ENCODE measurements at places on chromosomes 11 and 22.
A peak's percentile ranks its signal among the peaks of the same experiment; 100 is the strongest.

DNA sequence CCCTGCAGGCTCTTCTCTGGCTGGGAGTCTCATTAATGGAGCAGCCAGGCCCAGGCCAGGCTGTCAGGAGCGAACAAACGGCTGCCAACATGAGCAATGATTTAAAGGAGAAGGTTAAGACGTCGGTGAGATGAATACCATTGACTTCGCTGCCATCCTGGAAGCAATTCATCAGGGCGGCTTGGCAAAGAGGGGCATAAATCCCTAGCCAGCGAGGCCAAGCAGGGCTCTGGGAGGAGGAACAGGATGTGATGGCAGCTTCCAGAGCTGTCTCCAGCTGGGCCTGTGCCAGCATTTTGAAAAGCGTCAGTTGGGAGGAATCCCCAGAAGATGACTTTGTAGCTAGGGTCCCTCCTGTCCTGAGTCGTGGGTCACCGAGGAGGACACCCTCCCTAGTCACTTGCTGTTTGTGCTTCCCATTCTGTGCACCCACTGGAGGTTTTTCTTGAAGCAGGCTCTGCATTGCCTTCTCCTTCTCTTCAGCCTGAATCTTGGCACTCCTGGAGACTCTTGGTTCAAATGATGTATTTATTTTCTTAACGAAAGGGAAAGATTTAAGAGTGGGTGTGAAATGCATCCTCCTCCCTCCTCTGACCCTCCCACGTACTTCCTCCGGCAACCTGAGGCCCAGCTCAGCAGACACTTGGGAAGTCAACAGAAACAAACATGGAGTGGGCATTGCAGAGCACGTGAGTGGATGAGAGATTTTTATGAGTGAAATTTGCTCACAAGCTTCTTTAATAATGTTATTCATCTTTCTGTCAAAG, 476.3 kb upstream of the CADM1 start:
- no peak for DNase-seq

GRCh38 chr22:48054596-48054995, 1292.1 kb downstream of the TBC1D22A start:
- DNase-seq = no peak

GRCh38 chr11:1228921-1229451, 6.1 kb downstream of the MUC5B start:
- DNase-seq = no peak

GRCh38 chr22:36770513-36771231, 5.2 kb downstream of the IFT27 start:
- no peak for DNase-seq

- no peak for DNase-seq
Measured at GRCh38 chr11:92886243-92886905, 83.1 kb upstream of the MTNR1B start.

GRCh38 chr22:19419464-19420178, 11.9 kb downstream of the HIRA start:
- DNase-seq = no peak

DNA sequence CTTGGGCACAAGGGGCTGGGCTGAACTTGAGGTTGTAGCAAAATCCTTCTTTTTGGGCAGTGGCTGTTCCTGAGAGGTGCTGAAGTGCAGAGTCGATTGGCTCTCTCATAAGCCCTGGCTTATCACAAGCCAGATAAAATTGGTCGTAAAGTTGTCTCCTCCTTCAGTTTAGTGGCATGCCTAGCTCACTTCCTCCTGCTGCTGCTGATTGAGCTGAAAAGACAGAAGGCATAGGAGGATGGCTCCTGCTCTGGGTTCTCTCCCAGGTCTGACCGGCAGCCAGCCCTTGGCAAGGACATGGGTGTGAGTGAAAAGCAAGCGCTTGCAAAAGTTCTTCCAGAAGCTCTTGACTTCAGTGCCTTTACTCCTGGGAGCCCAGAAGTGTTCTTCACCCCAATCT, 83.9 kb downstream of the LDLRAD3 start:
- no peak for DNase-seq

DNA sequence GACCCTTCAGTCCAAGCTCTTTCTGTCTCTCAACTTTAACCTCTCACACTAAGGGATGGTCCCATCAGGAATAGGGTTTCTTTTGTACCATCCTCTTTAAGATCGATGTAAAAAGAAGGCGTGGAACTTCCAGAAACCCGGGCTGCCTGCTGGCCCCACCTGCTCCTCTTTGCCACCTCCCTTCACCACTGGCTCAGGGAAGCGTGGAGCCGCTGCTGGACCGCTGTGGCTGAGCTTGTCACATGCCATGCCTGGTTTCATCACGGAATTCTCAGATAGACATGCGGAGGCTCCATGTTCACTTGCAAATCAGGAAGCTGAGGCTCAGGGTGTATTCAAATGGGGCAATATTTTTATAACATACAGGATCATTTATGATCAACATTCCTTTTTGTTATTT, 399.7 kb downstream of the BRD1 start:
- DNase-seq = no peak

DNA sequence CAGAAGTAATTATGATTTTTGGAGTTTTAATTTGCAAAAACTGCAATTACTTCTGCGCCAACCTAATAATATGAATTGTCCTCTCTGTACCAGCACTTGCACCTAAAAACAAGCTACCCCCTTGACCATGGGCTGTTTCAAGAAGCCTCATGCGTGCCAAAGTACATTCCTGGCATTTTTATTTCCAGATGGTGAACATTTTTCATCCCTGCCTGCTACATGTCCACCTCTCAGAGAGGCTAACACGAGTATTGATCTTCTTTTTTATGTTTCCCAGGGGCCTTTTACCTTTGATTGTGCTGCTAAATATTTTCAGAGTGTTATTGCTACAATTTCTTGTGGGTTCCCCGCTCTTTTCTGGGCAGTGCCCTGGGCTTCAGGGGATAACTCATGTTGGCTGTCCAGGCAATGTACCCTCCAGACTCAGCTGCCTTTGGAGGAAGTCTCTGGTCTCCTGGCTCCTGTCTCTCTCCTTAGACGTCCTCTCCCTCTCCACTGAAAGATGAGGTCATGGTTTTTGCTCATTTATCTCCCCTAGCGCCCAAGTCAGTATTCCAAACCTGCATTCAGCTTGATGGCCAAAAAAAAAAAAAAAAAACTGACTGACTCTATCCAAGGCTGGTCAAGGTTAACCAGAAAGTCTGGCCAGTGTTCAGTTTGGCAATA, 86.2 kb upstream of the ASPHD2 start:
- DNase-seq = no peak

DNA sequence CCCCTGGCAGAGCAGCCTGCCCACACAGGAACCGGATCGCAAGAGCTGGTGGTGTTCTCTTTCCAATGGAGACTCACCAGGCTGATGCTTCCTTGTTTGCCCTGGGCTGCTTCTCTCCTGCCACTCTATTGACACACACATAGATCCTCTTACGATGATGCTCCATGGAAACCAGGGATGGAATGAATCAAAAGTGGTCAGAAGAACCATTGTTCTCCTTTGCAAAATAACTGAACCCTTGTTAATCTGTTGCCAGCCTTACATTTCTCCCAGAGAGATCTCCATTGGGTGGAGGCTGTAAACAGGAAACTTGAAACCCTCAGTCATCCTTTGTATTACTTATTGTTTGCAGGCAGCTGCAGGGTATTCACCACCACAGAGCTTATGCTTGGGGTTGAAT, 24.6 kb upstream of the LDLRAD3 start:
- DNase-seq = peak; percentile 40

GRCh38 chr22:44883011-44883421, 126.8 kb downstream of the PHF21B start:
- DNase-seq = no peak

DNA sequence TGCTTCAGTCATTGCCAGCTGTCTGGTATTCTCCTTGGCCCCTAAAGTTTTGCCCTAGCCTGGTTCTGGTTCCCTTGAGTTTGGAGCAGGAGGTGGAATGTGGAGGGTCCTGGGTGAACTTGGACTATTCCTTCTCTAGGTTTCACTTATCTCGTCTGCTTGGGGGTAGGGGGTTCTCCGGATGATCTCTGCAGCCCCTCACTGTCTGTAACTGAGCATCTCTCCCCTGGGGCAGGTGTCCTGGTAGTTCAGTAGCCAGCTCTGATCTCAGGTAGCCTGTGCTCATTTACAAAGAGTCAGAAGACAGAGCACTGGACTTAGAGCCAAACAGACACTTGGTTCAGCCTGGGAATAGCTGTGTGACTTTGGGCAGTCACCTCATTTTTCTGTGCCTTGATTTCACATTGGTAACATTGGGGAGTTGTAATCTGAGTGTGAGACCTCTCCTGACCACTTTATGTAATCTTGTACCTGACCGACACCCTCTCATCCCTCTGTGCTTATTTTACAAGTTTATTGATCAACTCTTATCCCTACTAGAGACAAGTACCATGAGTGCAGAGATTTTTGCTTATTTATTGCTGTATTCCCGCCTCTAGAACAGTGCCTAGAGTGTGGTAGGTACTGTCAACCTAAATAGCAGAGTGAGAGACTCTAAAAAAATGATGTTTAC, 804 bp downstream of the CCDC134 start:
- DNase-seq = no peak

- peak; percentile 29 for DNase-seq
Measured at GRCh38 chr11:64165842-64166635, at the start of gene MACROD1. TSS of gene MACROD1 (minus strand) at chr11:64166113. CDS start at chr11:64165994, 119 bp downstream.

- no peak for DNase-seq
Measured at GRCh38 chr11:559712-560304, 730 bp downstream of the LMNTD2 start.

DNA sequence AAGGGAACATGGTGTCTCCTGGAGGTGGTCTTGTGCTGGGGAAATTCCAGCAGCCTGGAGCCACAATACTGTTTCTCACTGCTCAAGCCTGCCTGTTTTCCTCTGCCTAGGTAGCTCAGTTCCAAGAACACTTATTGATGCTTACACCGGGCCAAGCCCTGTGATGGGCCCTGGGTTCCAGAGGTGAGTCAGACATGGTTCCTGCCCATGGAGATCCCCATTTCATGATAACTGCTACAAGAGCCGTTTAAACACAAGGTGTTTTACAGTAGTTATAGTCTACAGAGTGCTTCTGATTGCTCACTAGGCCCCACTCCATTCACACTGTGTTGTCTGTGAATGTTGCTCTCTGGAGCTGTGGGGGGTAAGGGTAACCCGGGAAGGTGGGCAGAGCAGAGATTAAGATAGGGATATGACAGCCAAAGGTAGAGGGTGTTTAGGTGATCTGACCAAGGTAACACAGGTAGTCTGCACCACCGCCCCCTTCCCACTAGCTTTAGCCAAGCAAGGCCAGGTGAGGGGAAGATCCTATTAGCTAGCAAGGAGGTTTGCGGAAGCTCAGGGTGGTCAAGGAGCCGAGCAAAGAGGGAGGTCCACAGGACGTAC, 696 bp upstream of the MICAL2 start:
- DNase-seq = no peak

DNA sequence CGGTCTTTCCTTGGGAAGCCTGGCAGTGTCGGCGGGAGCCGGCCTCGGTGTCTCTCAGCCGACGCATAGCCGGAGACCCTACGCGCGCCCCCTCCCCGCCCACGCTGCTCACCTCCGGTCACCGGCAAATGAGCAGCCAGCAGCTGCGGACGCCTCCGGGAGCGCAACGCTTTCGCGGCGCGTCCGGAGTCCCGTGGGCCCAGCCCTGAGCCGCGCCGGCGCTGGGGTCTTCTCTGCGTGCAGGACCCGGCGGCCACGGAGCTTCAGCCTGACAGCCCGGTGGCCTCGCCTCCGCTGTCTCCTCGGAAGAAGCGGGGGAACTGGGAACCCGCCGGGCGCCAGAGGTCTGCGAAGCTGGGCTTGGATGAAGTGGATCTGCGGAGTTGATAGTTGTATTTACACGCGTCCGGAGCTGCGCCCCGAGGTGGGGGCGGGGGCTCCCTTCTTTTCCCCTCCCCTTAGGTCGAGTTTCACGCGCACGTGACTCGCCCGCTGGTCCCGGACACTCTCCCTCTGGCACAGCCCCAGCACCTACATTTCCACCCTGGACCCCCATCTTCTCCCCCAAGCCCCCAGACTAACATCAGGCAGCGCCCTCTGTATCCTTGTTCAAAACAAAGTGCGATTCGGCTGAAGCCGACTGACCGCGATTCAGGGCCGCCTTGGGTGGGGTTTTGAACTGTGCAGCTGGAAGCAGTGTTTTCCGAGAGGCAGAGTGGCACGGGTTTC, at the start of gene SLC43A1:
Gene SLC43A1 (minus strand): TSS at position 371 of the 729 bp plus-strand sequence. CDS start 1,591 bp downstream, outside the sequence.
- DNase-seq = no peak

- no peak for DNase-seq
Measured at GRCh38 chr11:15761235-15761634, 595.1 kb downstream of the SOX6 start.

DNA sequence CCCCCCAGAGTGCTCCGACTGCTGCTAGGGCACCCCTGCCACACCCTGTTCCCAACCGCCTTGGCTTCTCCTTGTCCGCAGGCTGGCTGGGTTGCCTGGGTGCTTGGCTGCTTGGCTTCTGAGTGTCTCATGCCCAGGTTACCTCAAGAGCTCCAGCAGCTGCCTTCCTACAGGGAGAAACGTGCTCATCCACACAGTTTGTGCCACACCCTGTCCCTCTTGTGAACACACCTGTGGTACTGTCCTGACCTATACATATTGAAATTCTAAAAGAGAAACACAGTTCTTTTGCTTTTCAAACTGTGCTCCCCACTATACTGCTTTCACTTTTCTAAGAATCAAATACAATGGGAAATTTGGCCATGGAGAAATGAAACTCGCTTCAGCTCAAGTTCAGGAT, 191.4 kb downstream of the DBX1 start:
- no peak for DNase-seq

DNA sequence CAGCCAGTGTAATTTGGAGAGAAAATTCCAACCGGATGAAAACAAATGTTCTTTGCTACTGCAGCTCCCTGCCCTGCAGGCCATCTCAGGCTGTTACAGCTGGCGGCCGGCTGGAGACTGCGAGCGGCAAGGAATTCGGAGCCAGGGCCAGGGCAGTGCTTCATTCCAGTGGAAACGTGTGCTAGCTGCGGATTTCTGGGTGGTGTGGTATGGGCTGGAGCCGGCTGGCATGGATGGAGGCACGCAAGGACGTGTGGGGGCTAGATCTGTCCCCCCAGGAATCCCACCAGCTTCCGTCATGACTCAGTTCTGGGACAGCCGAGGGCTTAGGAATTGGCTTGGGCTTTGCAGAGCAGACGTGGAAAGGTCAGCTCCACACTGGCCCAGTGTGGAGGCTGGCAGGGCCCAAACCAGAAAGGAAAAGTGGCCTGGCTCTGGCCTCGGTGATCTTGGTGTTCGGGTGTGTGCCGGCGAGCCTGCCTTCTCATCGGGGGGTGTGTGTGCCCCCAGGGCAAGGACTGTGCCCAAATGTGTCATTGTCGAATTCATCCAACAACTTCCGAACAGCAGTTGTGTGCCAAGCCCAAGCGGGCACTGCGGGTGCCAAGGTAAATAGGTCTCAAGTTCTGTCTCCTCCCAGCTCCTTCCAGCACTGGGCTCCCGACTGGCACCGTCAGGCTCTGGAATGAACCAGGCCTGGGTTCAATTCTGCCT, 48.1 kb upstream of the SHISAL1 start:
- no peak for DNase-seq

DNA sequence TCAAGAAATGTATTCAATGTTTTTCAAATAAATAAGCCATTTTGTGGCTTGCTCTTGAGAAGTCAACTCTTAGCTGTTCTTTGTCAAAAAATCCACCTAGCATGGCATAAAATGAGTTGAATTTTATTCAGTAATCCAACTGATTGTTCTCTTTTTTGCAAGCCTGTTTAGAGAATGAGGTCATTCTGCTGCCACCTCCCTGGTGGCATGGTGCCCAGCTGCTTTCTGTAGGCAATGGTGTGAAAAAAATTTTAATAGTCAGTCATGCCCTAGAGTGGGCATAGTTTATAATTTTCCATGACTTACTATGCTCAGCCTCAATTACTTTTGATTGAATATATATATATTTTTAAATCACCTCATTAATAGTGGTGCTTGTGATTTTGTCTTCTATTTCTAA, 177.2 kb downstream of the INSC start:
- no peak for DNase-seq

- DNase-seq = no peak
Measured at GRCh38 chr11:2691355-2691761, 8.4 kb downstream of the KCNQ1OT1 start.

GRCh38 chr11:42329929-42330565, 870.6 kb upstream of the LRRC4C start:
- no peak for DNase-seq
